ENCODE measurements at places on chromosomes 7 and 10.

- DNase-seq = no peak
Observed at GRCh38 chr7:47734287-47734948, 152.5 kb upstream of the TNS3 start.

- DNase-seq = no peak
Observed at GRCh38 chr10:74067373-74068352, 69.7 kb downstream of the VCL start.

GRCh38 chr7:104142147-104142546 lies 65.7 kb downstream of the ORC5 start:
- DNase-seq = no peak

DNA sequence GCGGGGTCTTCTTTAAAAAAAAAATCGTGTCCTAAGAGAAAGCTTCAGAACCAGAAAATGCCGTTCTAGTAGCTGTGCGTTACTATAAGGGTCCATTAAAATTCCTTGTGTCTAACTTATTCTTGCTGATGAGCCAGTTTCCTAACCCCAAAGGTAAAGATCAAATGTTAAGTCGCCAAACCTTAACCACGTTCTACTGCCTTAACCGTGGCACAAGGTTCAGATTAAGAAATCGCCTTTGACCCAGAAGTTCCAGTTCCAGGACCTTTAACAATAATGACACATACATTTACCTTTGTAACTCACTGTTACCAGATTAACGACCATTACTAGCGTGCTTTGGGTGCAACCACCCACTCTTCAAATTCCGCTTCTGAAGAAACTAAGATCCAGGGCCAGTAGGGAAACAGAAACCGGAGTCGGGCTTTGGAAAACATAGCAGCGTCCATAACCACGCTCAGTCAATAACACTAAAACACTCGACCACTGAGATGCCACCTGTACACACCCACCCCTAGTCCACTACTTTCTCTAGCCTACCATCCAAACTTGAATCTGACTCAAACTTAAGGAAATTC lies 620 bp downstream of the BET1 start:
- DNase-seq = no peak

DNA sequence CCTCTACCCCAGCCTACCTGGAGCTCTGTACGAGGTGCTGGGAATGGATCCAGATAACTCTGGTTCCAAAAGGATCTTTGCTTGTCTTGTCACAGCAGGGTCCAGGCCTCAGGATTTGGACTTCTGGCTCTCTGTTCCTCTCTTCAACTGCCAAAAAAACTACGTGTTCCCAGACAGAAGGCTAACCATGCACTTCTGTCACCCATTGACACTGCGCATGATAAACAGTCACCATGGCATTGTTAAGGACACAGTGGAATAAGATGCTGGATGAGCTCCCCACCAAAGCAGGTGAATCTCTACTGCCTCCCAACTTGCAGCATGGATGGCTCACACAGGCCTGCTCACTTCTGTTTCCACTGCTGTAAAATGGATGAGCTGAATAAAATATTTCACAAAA lies 637.9 kb downstream of the TNS3 start:
- no peak for DNase-seq

GRCh38 chr10:10617686-10618085 lies 400.0 kb upstream of the CELF2 start:
- no peak for DNase-seq

- no peak for DNase-seq
Observed at GRCh38 chr7:44922351-44922694, 37.0 kb upstream of the PURB start.

All from activated CD8-positive, alpha-beta memory T cell treated with anti-CD3 and anti-CD28 coated beads, Interleukin-2, amount 10 ng/mL, durations not matched to agents 7 days and 5 days (primary cell).